Suppressor macrophage treated with lipopolysaccharide for 1 hour (primary cell): ENCODE measurements at places on chromosomes 3 and 15.

DNA sequence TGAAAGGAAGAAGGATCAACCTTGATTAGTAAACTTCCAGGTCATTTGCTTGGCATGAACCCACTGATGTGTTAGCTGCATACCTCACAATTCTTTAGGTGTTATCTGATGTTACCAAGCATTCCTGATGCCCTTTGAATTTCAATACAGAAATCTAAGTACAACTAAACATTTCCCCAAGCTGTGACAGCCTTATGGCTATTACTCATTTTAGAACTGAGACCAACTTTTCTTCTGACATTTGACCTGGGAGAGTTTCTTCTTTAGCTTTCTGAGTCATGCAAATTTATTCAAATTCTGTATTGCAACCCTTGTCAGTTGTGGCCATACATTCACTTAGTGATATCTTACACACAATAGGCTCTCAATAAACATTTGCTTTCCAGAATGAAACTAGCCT is 124.3 kb downstream of the TIGIT start:
- peak; percentile 64 for DNase-seq

GRCh38 chr3:104519068-104519467 is 847.6 kb upstream of the ALCAM start:
- no peak for DNase-seq

GRCh38 chr3:111936191-111936841 is 42.5 kb upstream of the ABHD10 start:
- no peak for DNase-seq

- no peak for DNase-seq
Observed at GRCh38 chr15:59011262-59011952, 23.9 kb downstream of the RNF111 start.

GRCh38 chr3:17313746-17314145 is 428.7 kb downstream of the TBC1D5 start:
- no peak for DNase-seq

- no peak for DNase-seq
Observed at GRCh38 chr3:160379628-160380214, 19.3 kb downstream of the IFT80 start.
